ENCODE measurements at places on chromosomes 6 and 20. TPM values are rescaled to one million over a fixed set of nuclear protein-coding genes. Genes with fewer than 3 reads are reported as not detected.

The LRRC73 gene
- total RNA-seq: 0.26 TPM

The DNMT3B gene
- 1.0 TPM for total RNA-seq

The CCM2L gene
- not detected for total RNA-seq

The CGA gene
- total RNA-seq: 0.67 TPM

The CALHM4 gene
- not detected for total RNA-seq

The ULBP1 gene
- 7.2 TPM for total RNA-seq
